ENCODE measurements at places on chromosomes 16 and 17.

- no peak for DNase-seq
Measured at GRCh38 chr17:63423251-63423950, 22.7 kb downstream of the CYB561 start.

- no peak for DNase-seq
Measured at GRCh38 chr17:15942207-15942833, 2.6 kb upstream of the ADORA2B start.

GRCh38 chr17:80946449-80946848, 45.2 kb upstream of the CHMP6 start:
- DNase-seq = no peak

DNA sequence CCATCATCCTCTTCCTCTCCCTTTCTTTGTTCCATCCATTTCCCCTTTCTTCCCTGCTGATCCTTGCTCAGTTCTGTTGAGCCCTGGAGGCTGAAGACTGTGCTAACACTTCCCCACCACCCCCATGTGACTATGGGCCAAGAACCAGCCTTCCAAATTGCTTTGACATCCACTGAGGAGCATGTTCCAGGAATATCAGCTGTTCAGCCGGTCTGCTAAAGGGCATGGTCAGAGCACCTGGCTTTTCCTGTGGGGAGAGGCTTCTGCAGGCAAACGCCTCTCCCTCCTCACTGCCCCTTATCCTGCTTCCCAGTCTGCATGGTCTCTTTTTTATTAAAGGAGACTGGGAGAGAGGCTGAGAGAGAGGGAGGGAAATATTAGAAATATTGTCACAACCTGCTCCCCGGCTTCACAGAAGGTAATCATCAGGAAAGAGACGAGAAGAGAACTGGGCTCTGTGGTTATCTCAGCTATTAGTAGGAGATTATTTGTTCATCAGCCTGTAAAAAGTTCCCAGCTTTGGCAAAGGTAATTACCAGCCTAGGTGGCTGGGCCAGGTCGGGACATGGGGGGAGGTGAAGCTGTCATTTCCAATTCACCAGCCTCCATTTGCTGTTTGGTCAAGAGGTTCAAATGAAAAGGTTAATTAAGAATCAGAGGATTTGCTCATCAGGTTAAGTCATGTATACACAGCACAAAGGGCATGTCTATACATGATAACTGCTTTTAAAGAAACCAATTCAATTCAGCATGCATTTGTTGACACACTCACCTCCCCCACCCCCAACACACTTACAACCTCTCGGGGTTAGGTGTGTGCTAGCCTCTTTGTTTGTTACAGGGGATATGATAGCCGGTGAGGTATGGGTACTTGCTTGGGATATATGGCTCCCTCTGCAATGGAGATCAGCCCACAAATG, 83.7 kb upstream of the CRHR1 start:
- no peak for DNase-seq

- no peak for DNase-seq
Measured at GRCh38 chr17:41231731-41232130, 518 bp upstream of the KRTAP9-3 start.

- no peak for DNase-seq
Measured at GRCh38 chr17:77919276-77919675, 39.2 kb upstream of the TNRC6C start.

GRCh38 chr16:10613785-10614485, 33.5 kb upstream of the EMP2 start:
- no peak for DNase-seq

DNA sequence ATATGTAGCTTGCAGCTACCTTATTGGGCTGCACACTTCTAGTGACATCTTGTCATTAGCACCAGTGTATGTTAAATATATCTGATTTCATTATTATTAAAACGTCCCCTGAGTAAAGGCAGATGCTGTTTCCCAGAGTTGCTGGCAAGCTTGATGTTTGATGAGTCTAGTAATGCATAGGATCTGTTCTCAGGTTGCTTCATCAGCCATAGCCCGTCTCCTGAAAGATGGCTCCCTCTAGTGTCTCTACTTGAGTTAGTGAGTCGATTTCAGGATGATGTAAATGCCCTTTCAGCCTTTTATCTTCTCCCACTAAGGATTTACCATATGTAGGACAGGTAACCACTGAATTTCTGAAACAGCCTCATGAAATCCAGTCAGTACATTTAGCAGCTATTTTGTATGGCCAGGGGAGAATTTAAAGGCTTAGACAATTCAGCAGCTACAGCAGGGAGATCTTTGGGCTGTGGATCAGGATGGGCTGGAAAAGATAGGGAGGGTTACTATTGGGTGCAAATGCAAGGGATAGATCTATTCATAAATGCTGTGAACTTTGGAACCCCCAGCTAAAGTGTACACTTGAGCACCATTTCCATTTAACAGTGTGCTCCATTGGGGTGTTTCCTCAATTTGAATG, 376.3 kb downstream of the CNTNAP4 start:
- DNase-seq = peak; percentile 97

DNA sequence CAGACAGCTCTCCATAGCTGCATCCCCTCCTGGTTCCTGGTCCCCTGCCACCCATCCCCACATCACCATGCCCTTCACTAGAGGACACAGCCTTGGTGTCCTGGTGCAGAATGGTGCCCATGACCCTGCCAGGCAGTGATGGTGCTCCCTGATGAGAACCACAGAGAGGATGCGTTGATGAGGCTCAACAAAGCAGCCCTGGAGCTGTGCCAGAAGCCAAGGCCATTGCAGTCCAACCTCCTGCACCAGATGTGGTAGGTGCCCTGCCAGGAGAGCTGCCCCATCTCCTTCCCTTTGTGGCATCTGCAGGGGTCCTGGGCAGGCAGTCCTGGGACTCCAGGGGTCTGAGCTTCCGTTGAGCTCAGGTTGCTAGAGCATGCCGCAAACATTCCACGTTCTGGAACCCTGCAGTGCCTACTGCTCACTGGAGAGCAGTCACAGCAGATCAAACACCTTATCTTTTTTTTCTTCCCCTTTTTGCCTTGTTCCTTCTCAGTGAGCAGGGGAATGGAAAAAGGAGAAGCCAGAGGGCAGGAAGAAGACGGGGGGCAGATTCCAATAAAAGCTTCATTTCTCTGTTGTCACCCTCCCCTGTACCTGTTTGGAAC, 5.3 kb upstream of the EPN3 start:
- DNase-seq = no peak

DNA sequence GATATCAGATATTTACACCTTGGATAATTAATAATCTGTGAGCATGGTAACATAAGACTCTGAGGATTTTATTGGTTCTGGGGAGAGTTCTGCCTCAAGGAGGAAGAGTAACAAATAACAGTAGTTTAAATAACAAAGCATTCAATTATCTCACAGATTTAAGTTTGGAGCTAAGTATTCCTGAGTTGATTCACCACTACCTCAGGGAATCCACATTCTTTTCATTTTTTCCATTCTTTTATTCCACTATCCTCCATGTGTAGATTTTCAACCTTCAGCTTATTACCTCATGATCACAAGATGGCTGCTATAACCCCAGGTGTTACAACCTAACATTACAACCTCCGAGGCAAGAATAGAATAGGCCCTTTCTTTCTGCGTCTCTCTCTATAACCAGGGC, 252.2 kb upstream of the TOX3 start:
- DNase-seq = no peak

GRCh38 chr16:2979669-2980226, 498 bp downstream of the PKMYT1 start:
- no peak for DNase-seq

DNA sequence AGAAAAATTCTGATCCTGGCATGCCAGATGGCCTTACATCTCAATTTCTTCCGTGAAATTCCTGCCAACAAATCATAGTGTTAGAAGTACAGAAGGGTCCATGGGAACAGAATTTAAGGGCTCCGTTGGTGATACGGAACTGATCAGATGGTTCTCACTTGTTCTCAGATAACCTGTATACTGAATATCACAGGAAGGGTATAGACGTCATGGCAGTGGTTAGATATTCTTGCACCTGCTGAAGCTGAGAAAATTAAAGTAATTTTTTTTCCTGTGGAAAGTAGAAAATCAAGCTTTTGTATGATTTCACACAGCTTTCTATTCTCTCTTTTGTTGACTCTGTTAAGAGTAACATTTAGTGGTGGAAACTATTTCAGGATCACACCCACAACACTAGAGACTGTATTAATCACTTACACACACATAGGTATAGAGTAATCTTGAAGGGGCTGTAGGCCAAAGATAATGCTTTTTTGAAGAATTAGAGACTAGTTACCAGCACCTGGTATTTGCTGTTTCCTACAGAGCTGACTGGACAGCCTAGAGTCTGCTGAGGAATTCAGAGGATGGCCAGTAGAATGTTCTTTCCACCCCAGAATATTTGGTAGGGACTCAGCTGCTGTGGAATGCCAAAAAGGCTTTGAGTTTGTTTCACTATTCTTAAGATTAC, 7.5 kb downstream of the TENT4B start:
- DNase-seq = peak; percentile 35

DNA sequence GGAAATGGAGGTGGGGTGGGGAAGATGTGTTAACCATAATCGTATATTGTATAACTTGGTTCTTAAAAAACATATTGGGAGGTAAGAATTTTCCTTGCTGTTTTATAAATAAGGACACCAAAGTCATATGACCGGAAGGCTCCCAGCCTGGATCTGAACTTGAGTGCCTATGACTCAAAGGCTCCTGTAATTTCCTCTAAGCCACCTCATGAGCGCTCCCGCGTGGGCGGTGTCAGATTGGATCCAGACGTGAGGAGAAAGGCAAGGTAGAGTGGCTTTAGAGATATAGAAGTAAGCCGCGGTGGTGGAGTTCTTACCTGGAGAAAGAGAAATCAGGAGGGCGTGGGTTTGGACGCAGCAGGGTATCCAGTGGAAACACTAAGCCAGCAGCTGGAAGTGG, 196.2 kb upstream of the NLRP1 start:
- no peak for DNase-seq

DNA sequence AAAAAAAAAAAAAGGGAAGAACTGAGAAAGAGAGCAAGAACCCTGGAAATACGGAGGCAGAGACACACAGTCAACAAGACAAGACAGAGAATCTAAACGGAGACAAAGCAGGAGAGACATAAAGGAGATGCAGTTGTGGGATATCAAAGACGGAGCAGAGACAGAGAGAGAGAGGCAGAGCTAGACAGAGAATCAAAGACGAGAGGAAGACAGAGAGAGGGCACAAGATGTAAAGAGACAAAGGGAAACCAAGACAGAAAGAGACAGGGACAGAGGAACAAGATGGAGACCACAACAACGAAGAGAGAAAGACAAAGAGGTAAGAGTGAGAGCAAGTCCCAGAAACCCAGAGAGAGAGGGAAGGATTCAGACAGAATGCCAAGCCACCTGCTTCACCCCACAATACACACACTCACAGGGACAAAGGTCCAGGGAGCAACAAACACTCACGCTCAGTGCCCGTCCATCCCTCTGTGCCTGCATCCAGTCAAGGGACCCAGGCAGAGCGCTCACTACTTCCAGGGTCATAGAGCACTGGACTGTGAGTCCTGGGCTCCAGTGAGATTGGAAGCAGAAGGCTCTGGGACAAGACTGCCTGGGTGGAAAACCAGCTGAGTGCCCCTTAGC, 88.9 kb downstream of the C16orf78 start:
- DNase-seq = no peak

GRCh38 chr17:29007860-29008455, 2.1 kb upstream of the SEZ6 start:
- no peak for DNase-seq

DNA sequence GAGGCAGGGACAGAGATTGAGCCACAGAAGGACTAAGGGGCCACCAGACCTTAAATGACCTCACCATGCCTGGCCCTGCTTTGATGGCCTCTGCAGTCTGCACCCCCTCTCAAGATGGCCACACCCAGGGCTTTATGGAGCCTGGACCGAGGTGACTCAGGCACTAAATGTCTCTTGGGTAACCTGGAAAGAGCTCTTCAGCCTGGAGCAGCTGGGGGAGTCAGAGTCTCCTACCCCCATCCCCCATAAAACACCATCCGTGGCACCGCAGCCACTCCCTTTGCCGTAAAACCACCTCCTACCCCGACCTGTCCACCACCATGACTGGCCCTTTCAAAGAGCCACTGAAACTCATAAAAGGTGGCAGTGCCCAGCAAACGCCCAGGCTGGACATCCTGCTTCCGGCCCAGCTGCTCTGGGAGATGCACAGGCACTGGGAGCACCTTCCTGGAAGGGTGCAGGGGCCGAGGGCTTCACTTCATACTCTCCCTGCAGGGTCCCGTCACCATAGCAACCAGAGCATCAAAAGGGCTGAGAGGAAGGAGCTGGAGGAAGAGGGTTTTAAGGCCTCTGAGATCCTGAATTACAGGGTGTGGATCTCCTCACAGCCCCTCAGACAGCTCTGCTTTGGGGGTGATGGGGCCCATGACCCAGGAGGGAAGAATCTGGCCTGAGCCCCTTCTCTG, 22.3 kb downstream of the FOXN1 start:
- DNase-seq = peak; percentile 39

DNA sequence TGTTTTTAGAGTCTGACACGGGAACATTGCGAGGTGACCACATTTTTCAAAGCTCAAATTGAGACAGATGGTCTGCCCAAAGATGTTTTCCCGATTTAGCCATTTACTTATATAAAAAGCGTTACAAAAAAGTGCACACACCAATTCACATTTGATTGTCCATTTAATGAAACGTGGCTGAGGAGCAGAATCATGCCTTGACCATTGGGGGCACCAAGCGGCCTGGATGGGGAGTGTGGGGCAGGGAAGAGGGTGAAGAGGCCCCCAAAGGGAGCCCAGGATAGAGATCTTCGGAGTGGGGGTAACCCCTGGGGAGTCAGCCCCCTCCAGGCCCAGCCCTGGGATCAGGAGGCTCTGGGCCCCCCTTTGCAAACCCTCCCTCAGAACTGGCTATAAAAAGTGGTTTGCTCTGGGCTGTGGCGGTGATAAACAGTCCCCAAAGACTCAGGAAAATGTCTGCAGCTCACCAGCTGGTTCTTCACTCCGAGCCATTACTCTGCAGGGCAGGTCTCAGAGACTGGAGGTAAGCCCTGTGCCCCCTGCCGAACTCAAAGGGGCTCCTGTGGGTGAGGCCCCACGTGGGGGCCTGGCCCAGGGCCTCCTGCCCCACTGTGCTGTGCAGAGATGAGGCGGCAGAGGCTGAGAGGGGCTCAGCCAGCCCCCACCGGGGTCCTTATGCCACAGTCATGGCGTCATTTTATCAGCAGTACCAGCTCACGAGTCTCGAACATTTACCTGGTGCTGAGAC, 105.9 kb upstream of the SEC14L1 start:
- no peak for DNase-seq

- DNase-seq = peak; percentile 72
Measured at GRCh38 chr17:57915985-57916757, 39.0 kb downstream of the CUEDC1 start.

DNA sequence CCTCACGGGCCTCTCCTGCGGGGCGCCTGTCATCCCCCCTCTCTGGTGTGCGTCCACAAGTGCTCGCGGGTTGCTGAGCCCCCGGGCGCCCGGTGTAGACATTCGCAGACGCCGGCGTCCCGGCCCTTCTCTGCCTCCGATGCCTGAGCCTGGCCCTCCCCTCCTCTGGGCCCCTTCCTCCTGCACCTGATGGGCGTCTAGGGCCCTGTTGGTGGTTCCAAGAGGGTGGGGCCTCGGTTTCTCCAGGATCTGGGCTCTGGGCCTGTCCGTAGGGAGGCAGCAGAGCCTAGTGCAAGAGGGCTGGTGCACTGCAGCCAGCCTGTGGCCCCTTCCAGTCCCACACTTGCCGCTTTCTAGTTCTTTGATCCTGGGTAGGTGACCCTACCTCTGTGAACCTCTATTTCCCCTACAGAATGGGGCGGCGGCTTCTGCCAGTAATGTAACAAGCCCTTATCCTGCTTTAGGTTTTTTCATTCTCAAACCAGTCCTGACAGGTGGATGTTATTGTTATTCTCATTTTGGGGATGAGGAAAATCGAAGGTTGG, 623 bp downstream of the E4F1 start:
- DNase-seq = no peak

- DNase-seq = no peak
Measured at GRCh38 chr16:87063543-87063942, 253.6 kb downstream of the C16orf95 start.
